Activated naive CD4-positive, alpha-beta T cell treated with anti-CD3 and anti-CD28 coated beads for 36 hours (primary cell): ENCODE measurements at places on chromosomes 6 and 20.

DNA sequence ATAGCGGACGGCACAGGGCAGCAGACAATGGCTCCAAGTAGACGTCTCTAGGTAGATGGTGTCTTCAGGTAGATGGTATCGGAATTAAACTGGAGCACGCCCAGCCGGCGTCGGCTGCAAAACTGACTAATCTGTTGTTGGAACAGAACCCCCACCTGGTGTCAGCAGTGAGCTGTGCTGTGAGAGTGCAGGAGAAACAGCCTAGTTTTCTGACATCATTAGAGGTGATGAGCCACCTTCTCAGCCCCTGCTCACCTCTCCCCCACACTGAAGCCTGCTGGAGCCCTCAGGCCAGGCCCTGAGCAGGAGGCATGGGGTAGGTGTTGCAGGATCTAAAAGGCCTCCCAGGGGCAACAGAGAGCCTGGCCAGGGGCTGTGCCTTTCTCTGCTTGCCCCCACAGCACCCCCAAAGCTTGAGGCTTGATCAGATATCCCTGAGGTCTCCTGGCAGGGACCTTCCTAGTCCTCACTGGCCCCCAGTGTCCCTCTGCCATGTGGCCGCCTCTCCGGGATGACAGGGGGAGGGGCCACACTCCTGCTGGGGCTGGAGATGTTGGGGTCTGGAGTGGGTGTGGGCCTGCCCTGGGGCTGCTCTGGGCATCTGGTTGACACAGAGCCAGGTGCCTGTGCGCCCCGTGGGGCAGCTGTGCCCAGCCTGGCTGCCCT is 6.9 kb upstream of the HELZ2 start:
- DNase-seq, result peak; percentile 88
- no peak overlapping the region for H3K27ac ChIP-seq
- no peak overlapping the region for H3K4me3 ChIP-seq
- H3K27me3 ChIP-seq, result no peaks in the 10 kb centered on the region
- H3K4me1 ChIP-seq, result peaks cover 5% of the 10 kb centered on the region
- H3K36me3 ChIP-seq, result no peaks in the 10 kb centered on the region

DNA sequence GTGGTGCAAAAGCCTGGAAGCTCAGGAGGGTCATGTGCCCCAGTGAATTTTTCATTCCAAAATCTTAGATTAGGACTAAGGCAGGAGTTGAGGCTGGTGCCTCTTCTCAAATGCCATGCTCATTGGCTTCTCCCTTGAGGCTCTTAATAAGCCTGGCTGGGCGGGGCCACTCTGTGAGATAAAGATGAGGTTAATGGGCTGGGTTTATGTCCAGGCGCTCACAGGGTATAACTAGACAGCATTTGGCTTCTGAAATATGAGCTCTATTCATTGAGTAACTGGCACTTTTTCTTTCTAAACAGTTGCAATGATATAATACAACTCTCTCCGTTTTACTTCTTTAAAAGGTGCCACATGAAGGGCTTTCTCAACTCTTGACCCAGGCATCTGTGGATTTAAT is 156.3 kb downstream of the SCML4 start:
- peaks cover 12% of the 10 kb centered on the region for H3K4me1 ChIP-seq
- H3K4me3 ChIP-seq, result no peak overlapping the region
- DNase-seq, result no peak
- H3K27me3 ChIP-seq, result no peaks in the 10 kb centered on the region

GRCh38 chr6:134094441-134094840 is 42.0 kb upstream of the SLC2A12 start:
- H3K27ac ChIP-seq, result no peak overlapping the region
- H3K27me3 ChIP-seq, result peaks cover 4% of the 10 kb centered on the region
- no peaks in the 10 kb centered on the region for H3K36me3 ChIP-seq
- no peak for DNase-seq

DNA sequence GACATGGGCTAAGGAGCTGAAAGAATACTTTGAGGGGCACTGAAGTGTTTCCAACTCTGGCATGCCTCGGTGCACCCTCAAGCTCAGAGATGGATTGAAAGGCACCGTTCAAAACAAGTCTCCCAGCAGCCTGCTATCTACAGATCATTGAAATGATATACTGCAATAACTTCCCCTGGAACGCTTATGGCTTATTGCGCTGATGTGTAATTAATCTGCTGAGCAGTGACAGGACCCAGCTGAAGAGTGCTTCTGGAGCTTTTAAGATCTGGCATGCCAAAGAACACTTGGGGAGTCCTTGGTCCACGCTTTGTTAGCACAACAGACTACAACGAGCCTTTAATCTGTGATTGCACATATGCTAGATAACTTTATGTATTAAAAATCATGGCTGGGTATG is 708.2 kb downstream of the PRKN start:
- DNase-seq, result no peak
- no peaks in the 10 kb centered on the region for H3K27me3 ChIP-seq
- H3K27ac ChIP-seq, result no peak overlapping the region
- no peak overlapping the region for H3K4me3 ChIP-seq
- no peaks in the 10 kb centered on the region for H3K4me1 ChIP-seq
- peaks cover 3% of the 10 kb centered on the region for H3K36me3 ChIP-seq

- no peak overlapping the region for H3K4me3 ChIP-seq
- no peaks in the 10 kb centered on the region for H3K4me1 ChIP-seq
- DNase-seq, result no peak
- H3K27ac ChIP-seq, result no peak overlapping the region
- H3K36me3 ChIP-seq, result no peaks in the 10 kb centered on the region
These were observed 246.8 kb downstream of the MYLK4 start for GRCh38 chr6:2503816-2504494.

- no peaks in the 10 kb centered on the region for H3K36me3 ChIP-seq
- H3K27me3 ChIP-seq, result no peaks in the 10 kb centered on the region
- H3K4me1 ChIP-seq, result no peaks in the 10 kb centered on the region
- DNase-seq, result no peak
- H3K27ac ChIP-seq, result no peak overlapping the region
These were observed 802.1 kb upstream of the FLRT3 start for GRCh38 chr20:15139522-15139921.

- no peaks in the 10 kb centered on the region for H3K36me3 ChIP-seq
- no peak for DNase-seq
- H3K27me3 ChIP-seq, result no peaks in the 10 kb centered on the region
- H3K4me3 ChIP-seq, result no peak overlapping the region
- no peaks in the 10 kb centered on the region for H3K4me1 ChIP-seq
These were observed 575.8 kb upstream of the ADGRB3 start for GRCh38 chr6:68059261-68059660.

DNA sequence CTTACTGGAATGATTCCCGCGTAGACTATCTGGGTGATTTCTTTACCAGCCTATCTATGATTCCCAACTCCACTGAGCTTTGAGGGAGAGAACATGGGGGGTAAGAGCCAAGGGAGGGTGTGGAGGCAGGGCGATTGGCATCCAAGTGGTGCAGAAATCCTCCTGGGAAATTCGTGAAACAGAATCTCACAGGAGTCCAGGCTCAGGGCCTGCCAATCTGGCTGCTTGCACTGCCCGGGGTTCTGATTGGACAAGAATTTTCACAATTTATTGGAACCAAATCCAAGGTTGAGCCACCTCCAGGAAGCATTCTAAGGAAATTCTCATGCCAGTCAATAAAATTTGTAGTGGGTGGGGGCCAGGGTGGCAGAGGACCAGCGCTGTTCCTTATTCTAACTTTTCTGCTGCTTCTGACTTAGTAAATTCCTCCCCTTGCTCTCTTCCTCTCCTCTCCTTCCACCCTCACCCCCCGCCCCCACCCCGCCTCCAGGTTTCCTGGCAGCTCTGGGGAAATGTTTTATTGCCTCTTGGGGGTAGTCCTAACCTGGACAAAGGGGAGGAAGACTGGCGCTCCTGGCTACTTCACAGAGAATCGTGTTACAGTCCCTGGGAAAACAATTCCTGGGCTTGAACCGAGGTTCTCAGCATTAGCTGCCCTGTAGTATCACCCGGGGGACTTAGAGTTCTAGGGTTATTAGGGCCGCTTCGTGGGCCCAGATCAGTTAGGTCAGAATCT is 3.1 kb downstream of the BMP6 start:
- peaks cover 68% of the 10 kb centered on the region for H3K27me3 ChIP-seq
- peaks cover 1% of the 10 kb centered on the region for H3K36me3 ChIP-seq
- DNase-seq, result no peak
- no peak overlapping the region for H3K27ac ChIP-seq

DNA sequence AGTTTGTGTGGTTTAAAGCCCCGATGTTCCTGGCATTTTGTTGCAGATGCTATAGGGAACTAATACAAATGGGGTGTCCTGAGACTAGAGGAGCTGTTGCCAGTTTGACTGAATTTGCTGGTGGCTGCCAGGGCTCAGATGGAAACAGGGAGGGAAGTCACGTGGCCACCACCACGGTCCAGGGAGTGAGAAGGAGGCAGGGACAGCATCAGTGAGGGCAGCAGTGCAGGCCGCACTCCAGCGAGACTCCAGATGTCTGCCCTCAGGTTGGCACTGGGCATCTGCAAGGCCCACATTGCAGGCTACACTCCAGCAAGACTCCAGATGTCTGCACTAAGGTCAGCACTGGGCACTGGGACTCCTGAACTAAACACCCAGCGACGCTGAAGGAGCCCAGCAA is 86.2 kb downstream of the RAMACL start:
- H3K4me3 ChIP-seq, result no peak overlapping the region
- no peaks in the 10 kb centered on the region for H3K27me3 ChIP-seq
- H3K27ac ChIP-seq, result no peak overlapping the region
- H3K4me1 ChIP-seq, result peaks cover 13% of the 10 kb centered on the region
- no peak for DNase-seq
- H3K36me3 ChIP-seq, result peaks cover 4% of the 10 kb centered on the region

- H3K27ac ChIP-seq, result no peak overlapping the region
- no peaks in the 10 kb centered on the region for H3K27me3 ChIP-seq
- peaks cover 5% of the 10 kb centered on the region for H3K36me3 ChIP-seq
- no peaks in the 10 kb centered on the region for H3K4me1 ChIP-seq
These were observed 3.0 kb upstream of the CDH26 start for GRCh38 chr20:59955131-59955796.

GRCh38 chr6:98831057-98831958 is 3.1 kb upstream of the POU3F2 start:
- peaks cover 48% of the 10 kb centered on the region for H3K4me1 ChIP-seq
- H3K27me3 ChIP-seq, result peaks cover 74% of the 10 kb centered on the region
- H3K36me3 ChIP-seq, result no peaks in the 10 kb centered on the region
- no peak overlapping the region for H3K27ac ChIP-seq

DNA sequence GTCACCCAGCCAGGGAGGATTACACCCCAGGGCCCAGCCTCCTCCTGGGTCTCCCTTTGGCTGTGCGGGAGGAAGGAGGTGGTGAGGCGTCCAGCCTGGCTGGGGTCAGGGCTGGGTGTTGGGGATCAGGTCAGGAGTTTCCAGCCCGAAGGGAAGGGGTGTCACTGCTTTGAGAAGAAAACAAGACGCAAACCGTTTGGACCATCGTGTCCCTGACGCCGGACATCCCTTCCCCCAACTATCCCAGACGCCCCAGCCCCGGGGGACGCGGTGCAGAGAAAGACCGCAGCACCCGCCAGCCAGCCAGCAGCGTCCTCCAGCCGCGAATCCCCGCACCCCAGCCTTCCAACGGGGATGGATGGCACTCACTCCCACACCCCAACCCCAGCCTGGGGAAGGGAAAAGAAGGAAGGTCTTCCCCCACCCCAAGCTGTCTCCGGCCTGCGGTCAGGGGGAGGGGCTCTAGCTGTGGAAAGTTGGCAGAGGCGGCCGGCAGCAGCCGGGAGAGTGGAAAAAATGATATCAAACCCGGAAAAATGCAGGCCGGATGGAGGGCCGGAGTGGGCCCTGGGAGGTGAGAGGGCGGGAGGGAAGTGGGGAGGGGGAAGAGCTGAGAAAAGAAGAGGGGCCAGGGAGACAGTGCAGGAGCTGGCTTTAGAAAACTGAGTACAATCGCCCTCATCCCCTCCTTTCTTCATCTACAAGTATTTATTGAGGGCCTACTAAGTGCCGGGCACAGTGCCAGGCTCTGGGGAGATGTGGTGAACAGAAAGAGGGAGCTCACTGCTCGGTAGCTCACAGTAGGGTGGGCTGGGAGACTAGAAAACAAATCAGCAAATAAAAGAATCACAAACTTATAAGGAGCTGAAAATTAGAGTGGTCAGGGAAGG is 10.6 kb downstream of the REM1 start:
- H3K27me3 ChIP-seq, result peaks cover 26% of the 10 kb centered on the region
- DNase-seq, result peak; percentile 12
- H3K4me3 ChIP-seq, result no peak overlapping the region

DNA sequence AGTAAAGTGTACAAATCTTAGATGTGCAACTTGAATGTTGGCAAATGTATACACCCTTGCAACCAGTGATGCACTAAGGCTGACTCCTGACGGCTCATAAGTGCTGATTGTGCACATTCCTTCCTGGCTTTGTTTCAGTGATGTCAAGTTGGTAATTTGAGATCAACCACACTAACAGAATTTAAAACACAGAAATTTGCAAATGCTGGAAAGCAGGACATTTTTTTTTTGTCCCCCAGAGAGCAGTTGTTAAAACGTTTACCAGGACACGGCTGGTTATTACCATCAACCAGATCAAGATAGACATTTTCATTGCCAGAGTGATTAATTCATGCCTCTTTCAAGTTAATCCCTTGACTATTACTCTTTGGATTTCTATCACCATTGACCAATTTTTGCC is 735.6 kb downstream of the RFPL4B start:
- H3K27me3 ChIP-seq, result no peaks in the 10 kb centered on the region
- H3K27ac ChIP-seq, result no peak overlapping the region
- no peaks in the 10 kb centered on the region for H3K4me1 ChIP-seq
- no peaks in the 10 kb centered on the region for H3K36me3 ChIP-seq

- no peak overlapping the region for H3K27ac ChIP-seq
- H3K27me3 ChIP-seq, result no peaks in the 10 kb centered on the region
- no peaks in the 10 kb centered on the region for H3K36me3 ChIP-seq
- no peak for DNase-seq
- H3K4me3 ChIP-seq, result no peak overlapping the region
These were observed 511.8 kb downstream of the LMBRD1 start for GRCh38 chr6:69285054-69285453.

DNA sequence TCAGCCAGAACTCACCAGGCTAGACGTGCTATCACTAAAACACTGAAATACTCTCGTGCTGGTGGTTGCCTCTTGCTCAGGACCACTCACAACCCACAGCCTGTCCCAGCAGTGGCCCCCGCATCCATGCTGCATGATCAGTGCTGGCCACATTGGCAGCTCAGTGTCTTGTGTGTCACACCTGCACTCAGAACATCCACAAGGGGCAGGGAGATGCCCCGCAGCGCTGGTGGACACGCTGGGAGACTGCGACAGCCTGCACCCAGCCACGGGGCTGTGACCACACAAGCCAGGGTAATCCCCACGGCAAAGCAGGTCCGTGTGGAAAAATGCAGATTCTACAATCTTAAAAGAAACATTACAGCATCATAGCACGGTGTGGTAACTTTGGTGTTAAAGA is 23.9 kb upstream of the APMAP start:
- DNase-seq, result no peak
- no peak overlapping the region for H3K4me3 ChIP-seq
- no peak overlapping the region for H3K27ac ChIP-seq

- H3K4me3 ChIP-seq, result no peak overlapping the region
- no peaks in the 10 kb centered on the region for H3K27me3 ChIP-seq
- peak; percentile 62 for DNase-seq
- peaks cover 17% of the 10 kb centered on the region for H3K4me1 ChIP-seq
These were observed 141.1 kb downstream of the PDSS2 start for GRCh38 chr6:107318100-107318736.

DNA sequence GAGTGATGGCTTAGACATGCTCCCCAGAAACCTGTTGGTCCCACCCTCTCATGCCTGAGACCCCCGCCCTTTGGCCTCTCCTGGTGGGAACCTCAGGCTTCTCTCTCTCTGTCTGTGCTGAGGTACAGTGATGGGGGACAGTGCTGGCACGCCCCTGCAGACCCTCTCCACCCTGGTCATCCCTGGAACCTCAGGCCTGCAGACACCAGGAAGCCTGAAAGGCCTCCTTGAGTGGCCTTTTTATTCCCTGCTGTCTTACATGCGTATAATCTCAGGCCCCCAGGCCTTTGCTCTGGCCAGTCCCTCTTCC is 78.5 kb upstream of the MAFB start:
- H3K4me1 ChIP-seq, result no peaks in the 10 kb centered on the region
- DNase-seq, result no peak
- no peak overlapping the region for H3K4me3 ChIP-seq
- no peaks in the 10 kb centered on the region for H3K36me3 ChIP-seq
- H3K27me3 ChIP-seq, result peaks cover 2% of the 10 kb centered on the region
